ENCODE measurements at places on chromosomes 7 and 10. TPM values are rescaled to one million over a fixed set of nuclear protein-coding genes. Genes with fewer than 3 reads are reported as not detected.

The AKR1C8 gene
- not detected for total RNA-seq

The NHLRC2 gene
- 67.8 TPM for total RNA-seq

DNA sequence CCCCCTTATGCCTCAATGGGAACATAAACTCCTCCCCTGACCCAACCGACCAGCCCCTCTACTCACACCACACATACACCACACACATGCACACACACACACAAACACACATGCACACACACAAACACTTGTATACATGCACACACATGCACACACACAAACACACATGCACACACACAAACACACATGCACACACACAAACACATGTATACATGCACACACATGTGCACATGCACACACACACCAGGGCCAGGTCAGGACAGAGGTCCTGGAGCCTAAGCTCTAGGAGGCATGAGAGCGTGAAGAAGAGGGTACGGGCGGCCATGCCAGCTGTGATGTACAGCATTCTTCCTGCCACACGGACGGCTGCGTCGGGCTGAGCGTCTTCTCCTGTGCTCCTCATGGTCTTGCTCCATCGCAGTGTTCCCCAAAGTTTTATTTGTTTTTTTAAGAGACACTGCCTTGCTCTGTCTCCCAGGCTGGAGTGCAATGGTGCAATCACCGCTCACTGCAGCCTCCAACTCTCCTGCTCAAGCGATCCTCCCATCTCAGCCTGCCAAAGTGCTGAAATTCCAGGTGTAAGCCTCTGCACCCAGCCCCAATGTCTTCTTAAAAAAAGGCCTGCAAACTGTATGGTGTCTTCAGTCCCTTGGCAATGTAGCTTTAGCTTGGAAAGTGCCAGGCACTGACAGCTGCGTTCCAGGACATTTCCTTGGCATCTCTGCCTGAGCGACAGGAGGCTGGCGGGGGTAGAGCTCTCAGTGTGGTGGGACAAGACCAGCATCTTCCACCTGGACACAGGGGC, 38.8 kb upstream of the INPP5A start:
- H3K27ac ChIP-seq, result no peak overlapping the region
- DNase-seq, result no peak
- no peaks in the 10 kb centered on the region for H3K27me3 ChIP-seq
- no peaks in the 10 kb centered on the region for H3K36me3 ChIP-seq
- H3K4me1 ChIP-seq, result peaks cover 5% of the 10 kb centered on the region

DNA sequence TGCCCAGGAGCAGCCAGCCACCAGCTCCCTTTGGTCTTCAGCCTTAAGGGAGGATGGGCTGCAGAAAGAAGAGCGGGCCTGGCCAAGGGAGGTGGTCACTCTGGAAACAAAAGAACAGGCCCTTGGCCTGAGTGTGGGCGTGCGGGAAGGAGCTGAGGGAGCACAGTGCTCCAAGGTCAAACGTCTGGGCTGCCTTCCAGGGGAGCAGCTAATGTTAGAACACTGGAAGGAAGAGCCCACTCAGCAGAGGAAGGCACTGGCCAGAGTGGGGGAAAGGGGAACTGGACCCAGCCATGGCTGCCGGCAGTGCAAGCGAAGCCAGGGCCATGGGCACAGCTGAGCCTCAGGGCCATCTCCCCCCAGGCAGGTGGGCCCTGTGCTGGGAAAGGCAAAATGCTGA, 42.7 kb downstream of the FAM53B start:
- H3K4me3 ChIP-seq, result no peak overlapping the region
- peak overlapping the region; percentile 76 for H3K27ac ChIP-seq
- H3K27me3 ChIP-seq, result no peaks in the 10 kb centered on the region
- no peaks in the 10 kb centered on the region for H3K36me3 ChIP-seq

DNA sequence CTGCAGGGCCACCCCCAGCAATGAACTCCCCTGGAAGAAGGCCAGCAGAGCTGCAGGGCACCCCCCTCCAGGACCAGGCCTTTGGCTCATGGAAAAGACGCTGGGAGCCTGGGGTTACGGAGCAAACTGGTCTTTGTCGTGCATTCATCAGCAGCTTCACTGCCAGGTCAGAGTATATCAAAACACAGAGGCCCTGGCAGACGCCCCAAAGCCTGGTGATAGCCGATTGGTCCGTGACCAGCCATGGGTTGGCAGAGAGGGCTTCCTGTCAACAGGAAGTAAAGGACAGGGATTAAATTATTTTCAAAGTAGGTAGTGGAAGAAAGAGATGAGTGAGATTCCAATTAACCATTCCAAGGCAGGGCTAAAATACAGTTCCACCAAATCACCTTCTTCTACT, 9.0 kb downstream of the PRKAG2 start:
- H3K27me3 ChIP-seq, result no peaks in the 10 kb centered on the region
- peak overlapping the region; percentile 69 for H3K27ac ChIP-seq
- H3K36me3 ChIP-seq, result no peaks in the 10 kb centered on the region
- no peak for DNase-seq

DNA sequence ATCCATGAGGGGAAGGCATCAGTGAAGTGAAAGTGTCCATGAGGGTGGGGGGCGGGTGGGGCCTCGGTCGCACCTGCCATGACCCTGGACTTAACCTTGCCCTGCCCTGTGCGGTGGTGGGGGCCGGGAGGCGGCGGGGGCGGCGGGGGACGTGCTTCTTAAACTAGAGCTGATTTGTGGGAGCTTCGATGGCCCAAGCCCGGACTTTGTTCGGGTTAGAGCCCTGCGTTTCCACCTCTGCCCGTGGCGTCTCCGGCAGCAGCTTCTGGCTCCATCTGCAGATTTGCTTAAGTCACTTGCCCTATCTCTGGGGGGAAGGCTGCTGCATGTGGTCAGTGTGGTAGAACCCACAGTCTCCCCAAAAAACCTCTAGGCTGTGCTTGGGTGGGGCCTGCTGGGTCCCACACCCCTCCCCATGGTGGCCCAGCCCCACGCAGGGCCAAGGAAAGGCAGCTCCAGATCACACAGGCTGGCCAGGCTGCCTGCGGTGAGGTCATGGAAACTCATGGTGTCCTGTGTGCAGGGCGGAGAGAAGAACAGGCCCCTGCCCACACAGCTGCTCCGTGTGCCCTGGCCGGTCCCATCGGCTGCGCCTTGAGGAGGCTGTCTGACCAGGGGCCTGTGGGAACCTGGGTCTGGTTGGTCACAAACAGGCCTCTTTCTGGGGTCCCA, 93.2 kb downstream of the INPP5A start:
- H3K27me3 ChIP-seq, result no peaks in the 10 kb centered on the region
- no peak overlapping the region for H3K4me3 ChIP-seq
- H3K4me1 ChIP-seq, result peaks cover 94% of the 10 kb centered on the region
